Esophagus squamous epithelium (tissue), 5 donors: ENCODE measurements at places on chromosomes 11 and 22.

- no peak overlapping the region for H3K27ac ChIP-seq
- no peaks in the 10 kb centered on the region for H3K36me3 ChIP-seq
- H3K27me3 ChIP-seq: no peaks in the 10 kb centered on the region
- H3K4me3 ChIP-seq: no peak overlapping the region
- H3K4me1 ChIP-seq: peaks cover 4% of the 10 kb centered on the region
Measured at GRCh38 chr22:17379944-17380343, 10.7 kb downstream of the CECR2 start.

DNA sequence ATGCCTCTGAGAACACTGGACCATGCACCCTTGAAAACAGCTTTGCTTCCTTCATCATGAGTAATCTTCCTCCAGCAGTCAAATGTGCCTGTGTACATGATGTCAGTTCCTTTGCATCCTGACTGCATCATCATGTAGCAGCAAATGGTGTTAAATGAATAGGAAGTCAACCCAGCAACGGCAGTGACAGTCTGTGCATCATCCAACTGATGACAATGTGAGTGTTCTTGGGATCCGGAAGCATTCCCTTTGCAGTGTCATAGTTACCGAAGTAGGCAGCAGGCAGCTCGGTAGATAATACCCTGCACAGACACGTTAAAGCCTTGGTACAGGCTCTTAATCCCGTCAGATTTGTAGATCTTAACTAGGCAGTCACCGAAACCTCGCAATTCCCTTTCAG lies 2.5 kb downstream of the WBP2NL start:
- H3K4me3 ChIP-seq: no peak overlapping the region
- no peaks in the 10 kb centered on the region for H3K36me3 ChIP-seq
- no peaks in the 10 kb centered on the region for H3K27me3 ChIP-seq
- H3K27ac ChIP-seq: no peak overlapping the region
- peaks cover 18% of the 10 kb centered on the region for H3K4me1 ChIP-seq
- no peak for DNase-seq

GRCh38 chr22:39153220-39153717 lies 789 bp upstream of the CBX7 start:
- H3K4me1 ChIP-seq: peaks cover 51% of the 10 kb centered on the region
- peaks cover 18% of the 10 kb centered on the region for H3K27me3 ChIP-seq

GRCh38 chr11:130691581-130691980 lies 224.7 kb downstream of the SNX19 start:
- H3K36me3 ChIP-seq: no peaks in the 10 kb centered on the region
- no peaks in the 10 kb centered on the region for H3K27me3 ChIP-seq
